ENCODE measurements at places on chromosomes 6 and 20. TPM values are rescaled to one million over a fixed set of nuclear protein-coding genes. Genes with fewer than 3 reads are reported as not detected.

Gene OXT
- total RNA-seq, result not detected

Gene SPAG4
- total RNA-seq, result 11.2 TPM

Gene MOG
- not detected for total RNA-seq

Gene GNAS-AS1
- 1.3 TPM for total RNA-seq

Gene TNF
- total RNA-seq, result not detected

All from smooth muscle cell of trachea (primary cell).